ENCODE measurements at places on chromosomes 12 and 14. TPM values are rescaled to one million over a fixed set of nuclear protein-coding genes. Genes with fewer than 3 reads are reported as not detected.

DNA sequence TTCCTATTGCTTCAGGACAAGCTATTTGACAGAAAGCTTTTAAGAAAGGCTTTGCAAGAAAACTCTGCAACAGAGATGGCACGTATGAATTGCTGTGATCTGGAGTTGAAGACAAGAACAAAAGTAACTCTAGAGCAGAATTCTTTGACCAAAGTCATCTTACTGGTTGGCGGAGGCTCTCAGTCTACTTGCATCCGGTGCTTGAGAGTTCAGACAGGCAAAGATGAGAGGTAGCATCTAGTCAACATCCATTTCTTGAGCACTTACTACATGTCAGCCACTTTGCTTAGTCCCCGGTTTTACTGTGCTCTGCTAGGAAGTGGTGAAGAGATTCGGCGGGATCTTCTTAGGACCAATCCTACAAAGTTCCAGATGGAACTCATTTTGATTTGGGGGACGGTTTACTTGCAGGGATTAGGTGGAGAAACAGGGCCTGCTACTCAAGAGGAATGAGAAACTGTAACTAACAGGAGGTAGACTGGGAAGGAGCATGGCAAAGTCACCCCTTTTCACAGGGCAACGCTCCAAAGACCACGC is 404 bp upstream of the CCDC91 start:
- DNase-seq, result no peak

- no peak for DNase-seq
Measured at GRCh38 chr12:115079760-115080159, 395.8 kb upstream of the TBX3 start.

- DNase-seq, result no peak
Measured at GRCh38 chr12:68403711-68404110, 71.5 kb upstream of the MDM1 start.

DNA sequence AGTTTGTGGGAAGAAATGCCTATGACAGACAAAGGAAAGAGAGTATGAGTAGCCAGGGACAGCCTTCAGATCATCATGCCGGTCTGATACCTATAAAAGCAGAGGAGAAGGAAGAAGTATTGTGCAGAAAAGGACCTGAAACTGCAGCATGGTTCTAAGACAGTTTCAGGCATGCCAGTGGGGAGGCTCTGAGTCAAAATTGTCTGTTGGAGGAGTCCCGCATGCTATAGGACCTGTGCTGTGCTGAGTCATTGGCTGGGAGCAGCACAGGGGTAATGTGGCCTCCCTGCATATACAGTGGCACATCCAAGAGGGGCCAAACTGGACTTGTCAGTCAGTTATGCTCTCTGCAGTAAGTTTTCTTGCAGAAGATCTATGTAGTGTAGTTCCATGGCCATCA is 40.7 kb downstream of the NEUROD4 start:
- no peak for DNase-seq

DNA sequence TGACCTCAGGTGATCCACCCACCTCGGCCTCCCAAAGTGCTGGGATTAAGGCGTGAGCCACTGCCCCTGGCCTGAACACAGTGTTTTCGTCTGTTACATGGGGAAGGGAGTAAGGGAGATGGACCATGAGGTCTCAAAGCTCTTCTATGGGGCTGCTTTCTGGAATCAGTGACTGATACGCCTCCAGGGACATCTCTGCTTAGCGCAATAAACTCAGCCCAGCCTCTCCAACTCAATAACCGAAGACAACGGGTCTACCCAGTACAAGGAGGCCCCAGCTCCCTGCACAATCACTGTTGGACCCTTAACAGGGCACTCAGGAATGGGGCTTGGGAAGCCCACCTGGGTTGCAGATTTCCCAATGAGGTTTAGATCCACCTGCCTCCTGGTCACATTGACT is 42.6 kb upstream of the CHGA start:
- DNase-seq, result no peak

The RNU4-1 gene
- total RNA-seq, result 3,645 TPM

The BTBD7 gene
- total RNA-seq, result 28.8 TPM

- no peak for DNase-seq
Measured at GRCh38 chr14:74380172-74380571, 31.9 kb downstream of the VRTN start.

The FLRT2 gene
- total RNA-seq, result 0.43 TPM

- DNase-seq, result no peak
Measured at GRCh38 chr12:25264114-25264513, 13.4 kb upstream of the KRAS start.

DNA sequence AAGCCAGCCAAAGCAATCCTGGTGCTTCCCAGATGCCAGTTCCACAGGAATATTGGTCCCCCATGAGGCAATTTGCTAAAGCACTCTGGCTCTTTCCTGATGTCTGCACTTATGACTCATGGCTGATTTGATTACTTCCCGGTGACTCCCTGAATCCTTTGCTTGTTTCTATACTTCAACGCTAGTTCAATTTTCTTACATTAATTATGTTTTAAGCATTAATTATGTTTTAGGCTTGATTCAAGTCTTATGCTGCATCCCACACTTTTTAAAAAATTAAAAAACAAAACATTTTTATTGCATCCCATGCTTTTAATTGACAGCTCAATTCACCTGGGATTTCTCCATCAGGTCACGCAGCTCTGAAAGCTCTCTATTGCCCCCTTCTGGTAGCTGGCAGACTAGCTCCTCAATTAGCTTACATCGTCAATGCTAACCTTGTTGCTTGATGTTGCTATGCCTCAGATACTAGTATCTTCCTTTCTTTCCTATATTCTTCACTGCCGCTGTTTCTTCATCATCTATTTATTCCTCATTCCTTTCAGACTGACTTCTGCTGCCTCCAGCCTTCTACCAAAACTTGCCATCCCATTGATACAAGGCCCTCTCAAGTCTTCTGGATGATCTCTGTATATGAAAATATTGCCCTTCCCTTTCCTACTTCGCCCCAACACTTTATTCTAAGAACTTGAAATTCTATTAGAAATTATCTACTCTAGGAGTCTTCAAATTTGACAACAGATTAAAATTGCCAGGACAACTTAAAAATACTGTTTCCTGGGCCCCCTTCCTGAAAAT is 32.0 kb downstream of the TSHR start:
- DNase-seq, result peak; percentile 57

The ANO2 gene
- total RNA-seq, result 0.63 TPM

- no peak for DNase-seq
Measured at GRCh38 chr14:104820669-104821228, 19.8 kb downstream of the ZBTB42 start.

GRCh38 chr12:14514154-14514842 is 53.4 kb downstream of the PLBD1 start:
- peak; percentile 82 for DNase-seq

DNA sequence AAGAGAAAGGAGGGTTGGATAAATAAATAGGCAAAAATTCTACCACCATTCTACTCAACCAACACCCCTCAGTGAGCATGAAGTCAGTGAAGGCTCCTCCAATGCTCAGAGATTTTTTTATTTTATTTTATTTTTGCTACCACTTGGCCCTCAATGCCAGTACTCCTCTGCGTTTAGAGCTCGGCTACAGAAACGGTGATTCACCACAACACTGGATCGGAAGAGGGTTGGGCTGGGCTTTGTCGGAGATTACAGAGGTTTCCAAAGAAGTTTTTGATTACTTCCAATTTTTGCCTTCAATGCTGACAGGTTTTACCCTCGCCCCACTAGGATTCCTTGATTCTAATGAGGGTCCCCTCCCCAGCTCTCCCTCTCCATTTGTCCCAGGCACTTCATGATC is 1027.2 kb upstream of the TMEM132C start:
- DNase-seq, result no peak

The ZNF385A gene
- total RNA-seq, result 8.4 TPM

The RITA1 gene
- 33.6 TPM for total RNA-seq

- DNase-seq, result no peak
Measured at GRCh38 chr14:96905065-96905464, 107.9 kb downstream of the VRK1 start.

- DNase-seq, result peak; percentile 1
Measured at GRCh38 chr14:52268279-52269061, 972 bp downstream of the PTGDR start.

- no peak for DNase-seq
Measured at GRCh38 chr12:26416550-26416949, 221.2 kb downstream of the SSPN start.

The MIPOL1 gene
- total RNA-seq, result 20.9 TPM

DNA sequence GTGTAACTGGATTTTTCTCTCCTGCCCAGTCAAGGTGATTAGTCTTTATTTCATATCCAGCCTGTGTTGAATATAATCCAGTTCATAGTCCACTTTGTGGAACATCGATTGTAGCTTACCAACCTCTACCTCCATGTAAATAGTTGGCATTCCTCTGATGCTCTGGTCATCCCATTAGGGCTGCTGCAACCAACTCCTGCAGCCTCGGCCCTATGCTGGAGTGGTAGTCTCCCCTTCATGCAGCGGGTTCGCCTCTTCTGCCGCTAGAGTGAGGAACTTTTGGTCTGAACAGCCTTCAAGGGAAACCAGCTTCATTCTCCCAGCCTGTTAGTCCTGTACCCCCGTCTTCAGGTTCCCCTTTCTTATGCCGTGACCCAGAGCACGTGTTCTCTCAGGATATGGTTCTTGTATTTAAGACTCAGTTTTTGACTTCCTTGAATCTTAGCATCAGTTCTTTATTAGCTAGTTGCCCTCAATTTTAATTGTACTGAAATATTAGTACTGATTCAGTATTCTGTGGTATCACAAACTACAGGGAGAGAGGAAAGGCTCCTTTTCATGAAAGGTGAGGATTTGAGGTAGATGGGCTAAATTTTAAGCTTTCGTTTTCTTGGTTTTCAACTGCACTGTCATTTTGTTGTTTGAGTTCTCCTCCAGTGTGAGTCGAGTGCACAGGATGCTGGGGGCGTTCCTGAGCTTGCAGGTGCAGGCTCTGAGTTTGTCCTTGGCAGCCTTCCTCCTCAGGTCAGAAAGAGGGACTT is 33.2 kb downstream of the ZNF664 start:
- DNase-seq, result no peak

DNA sequence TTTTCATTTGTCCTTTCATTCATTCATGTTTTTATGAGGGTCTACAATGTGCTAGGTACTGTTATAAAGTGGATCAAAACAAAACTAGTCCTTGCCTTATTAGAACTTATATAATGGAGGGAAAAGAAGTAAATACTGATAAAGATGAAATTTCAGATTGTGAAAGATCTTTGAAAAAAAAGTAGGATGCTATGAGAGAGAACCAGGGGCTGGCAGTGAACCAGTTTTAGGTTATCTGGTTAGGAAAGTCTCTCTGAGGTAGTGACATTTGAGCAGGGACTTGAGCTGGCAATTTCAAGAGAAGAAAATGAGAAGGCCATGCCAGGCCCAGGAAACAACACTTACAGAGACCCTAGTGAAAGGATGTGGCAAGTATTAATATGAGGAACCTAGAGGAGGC is 57.3 kb upstream of the E2F7 start:
- no peak for DNase-seq

- no peak for DNase-seq
Measured at GRCh38 chr12:96258104-96258961, 64.2 kb downstream of the ELK3 start.

DNA sequence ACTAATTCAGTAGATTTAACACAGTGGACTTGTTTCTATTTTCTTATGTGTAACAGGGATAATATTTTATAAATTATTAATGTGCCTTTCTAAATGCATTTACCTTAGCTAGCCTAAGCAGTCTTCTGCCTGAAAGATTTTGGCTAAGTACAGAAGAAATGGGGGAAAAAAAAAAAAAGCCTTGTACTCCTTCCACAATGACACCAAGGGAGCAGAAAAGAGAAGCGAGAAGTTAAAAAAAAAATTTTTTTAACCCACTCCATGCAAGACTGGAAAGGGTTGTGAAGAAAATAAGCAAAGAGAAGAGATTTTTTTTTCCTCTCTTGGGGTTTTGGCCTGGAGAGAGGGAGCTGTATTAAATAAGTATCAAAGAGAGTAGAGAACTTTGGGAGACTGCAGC is 28.7 kb downstream of the NELL2 start:
- DNase-seq, result no peak

DNA sequence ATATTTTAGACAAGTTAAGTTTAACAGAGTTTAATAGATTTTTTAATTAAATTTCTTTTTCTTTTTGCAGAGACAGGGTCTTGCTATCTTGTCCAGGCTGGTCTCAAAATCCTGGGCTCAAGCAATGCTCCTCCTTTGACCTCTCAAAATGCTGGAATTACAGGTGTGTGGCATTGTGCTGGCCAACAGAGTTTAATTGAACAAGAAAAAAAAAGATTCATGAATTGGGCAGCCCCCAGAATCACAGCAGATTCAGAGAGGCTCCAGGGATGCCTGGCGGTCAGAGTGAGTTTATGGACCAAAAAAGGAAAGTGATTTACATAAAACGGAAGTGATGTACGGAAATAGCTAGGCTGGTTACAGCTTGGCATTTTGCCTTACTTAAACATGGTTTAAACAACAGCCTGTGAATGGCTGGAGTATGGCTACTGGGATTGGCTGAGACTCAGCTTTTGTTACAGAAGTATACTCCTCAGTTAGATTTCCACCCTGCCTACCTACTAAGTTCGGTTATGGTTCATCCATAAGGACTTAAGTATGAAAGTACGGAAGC is 14.5 kb upstream of the TESPA1 start:
- no peak for DNase-seq

The SPX gene
- 6.4 TPM for total RNA-seq

DNA sequence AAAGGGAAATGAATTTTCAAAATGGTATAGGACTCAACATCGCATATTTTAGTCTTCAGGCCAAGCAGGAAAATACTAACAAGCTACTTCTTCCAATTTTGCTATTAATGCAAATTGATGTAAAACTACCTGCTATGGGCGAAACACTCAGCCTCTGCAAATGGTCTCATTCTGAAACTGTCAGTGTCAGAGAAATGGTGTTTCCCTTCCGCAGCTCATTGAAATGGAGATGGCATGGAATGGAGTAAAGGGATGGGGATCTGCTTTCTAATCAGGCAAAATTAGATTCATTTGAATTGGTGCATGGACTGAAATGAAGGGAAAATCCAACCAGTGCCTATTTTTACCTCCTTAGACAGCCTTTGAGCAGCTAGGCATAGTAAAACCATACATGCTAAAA is 80.4 kb upstream of the EEA1 start:
- no peak for DNase-seq

DNA sequence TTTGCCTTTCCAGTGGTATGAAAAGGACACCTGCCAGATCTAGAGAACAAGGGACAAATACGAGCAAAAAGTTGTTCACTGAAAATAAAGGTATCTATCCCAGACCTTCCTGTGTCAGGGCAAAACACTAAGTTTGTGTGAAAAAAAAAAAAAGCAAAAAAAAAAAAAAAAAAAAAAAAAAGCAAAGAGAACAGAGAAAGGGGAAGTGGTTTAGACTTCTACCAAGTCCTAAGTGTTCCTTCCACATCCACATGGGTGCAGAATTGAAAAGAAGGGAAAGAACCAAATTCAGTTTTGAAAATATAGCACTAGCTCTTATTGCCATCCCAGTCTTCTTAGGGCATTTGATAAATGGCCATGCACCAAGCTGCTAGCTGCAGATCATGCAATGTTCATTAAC is 41.7 kb downstream of the ZCRB1 start:
- DNase-seq, result no peak

DNA sequence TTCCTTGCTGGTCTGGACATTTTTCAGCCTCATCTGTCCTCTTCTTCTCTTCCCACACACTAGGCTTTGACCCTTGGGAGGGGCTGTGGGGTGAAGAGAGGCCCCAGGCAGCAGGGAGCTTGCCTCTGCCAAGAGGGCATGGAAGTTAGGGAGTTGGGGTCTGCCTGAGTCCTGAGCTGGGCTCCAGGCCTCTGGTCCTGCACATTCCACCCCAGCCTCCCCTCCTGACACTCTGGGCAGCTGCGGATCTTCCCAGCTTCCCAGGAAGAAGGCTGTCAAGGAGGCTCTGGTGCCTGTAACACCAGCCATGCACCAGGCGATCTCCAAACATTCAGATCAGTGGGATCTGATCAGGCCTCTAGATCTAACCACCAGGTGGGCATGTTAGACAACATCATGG is 169.1 kb upstream of the PRMT8 start:
- no peak for DNase-seq

Measured in Caco-2 (cell line).